Kidney epithelial cell (primary cell): ENCODE measurements at places on chromosomes 7 and 10.

DNA sequence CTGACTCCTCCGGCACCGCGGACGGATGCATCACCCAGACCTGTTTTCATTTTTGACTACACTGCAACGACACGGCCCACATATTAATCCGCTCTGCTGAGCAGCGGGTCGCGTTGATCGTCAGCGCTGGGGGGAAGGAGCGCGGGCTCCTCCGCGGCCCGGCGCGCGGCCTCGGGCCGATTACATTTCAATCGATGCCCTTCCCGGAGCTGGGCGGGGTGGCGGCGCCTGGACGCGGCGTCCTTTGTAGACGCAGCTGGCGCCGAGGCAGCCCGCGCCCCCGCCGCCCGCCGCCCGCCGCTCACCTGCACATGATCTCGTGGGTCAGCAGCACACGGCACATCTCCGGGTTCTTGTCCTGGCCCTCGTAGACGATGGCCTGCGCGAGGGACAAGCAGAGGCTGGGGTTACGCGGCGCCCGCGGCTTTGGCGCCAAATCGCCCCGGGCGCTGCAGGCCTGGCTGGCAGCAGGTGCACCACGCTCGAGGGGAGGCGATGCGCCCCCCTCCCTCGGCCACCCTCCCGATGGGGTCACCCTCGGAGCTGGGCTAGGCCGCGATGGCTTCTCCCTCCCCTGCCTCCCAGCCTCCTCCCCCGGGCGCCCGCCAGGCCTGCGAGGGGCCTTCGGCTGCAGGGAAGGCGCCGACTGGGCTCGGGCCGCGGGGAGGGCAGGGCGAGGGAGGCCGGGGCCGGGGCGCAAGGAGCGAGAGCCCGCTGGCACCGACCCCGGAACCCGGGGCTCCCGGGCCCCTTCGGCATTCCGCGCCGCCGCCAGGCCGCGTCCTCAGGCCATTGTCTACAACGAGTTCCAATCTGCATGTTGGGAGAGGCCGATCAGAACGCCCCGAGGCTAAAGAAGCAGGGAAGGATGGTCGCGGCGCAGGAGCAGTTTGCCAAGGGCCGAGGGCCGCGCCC is 5.2 kb downstream of the EBF3 start:
- no peak for DNase-seq

DNA sequence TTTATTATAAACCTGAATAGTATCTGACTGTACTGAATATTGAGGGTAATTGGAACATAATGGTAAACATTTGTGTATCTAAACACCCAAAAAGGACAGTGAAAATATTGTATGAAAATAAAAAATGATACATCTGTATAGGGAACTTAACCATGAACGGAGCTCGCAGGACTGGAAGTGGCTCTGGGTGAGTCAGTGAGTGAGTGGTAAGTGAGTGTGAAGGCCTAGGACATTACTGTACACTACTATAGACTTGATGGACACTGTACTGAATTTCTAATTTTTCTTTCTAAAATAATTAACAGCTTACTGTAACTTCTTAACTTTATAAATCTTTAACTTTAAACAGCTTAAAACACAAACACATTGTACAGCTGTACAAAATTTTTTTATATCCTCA is 454.5 kb upstream of the FZD8 start:
- DNase-seq, result no peak

DNA sequence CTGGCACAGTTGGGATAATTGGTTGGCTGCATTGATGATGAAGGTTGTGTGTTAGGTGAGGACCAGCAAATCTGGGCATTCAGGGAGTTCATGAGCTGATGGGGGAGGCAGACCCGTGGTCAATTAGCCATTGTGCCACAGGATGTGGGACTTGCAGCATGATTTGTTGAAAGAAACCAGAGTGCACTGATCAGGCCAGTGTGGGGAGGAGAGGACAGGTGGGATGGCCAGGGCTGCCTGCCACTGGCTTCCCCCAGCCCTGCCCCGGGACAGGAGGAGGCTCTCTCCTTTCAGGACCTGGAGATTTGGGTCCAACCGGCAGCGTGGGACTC is 4.3 kb downstream of the CLIP2 start:
- DNase-seq, result no peak

GRCh38 chr7:142146124-142146523 is 34.6 kb downstream of the MGAM2 start:
- no peak for DNase-seq

DNA sequence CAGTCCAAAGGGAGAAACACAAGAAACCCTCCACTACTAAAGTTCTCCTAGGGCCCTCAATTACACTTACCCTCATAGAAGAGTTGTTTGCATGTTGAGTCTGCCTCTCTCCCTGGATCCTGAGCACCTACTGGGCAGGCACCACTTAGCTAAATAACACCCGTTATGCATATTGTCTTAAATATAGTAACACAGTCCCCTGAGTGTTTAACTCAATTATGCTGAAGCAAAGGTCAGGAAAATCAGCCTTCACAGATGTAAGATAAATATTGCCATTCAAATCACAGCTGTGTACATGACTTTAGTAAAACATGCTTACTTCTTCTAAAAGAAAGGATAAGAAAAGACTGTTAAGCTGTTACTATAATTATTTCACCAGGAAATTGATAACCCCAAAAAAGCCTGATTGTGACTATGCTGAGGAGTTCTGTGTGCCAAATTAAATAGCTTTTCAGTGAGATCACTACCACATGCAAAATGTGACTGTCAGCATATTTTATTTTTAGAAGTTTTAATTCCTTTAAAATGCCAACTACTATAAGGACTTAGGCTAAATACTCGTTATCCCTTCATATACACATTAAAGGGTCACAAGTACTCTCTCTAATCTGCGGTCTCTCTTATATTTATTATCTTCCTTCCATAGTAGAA is 733.9 kb upstream of the PHF14 start:
- no peak for DNase-seq

DNA sequence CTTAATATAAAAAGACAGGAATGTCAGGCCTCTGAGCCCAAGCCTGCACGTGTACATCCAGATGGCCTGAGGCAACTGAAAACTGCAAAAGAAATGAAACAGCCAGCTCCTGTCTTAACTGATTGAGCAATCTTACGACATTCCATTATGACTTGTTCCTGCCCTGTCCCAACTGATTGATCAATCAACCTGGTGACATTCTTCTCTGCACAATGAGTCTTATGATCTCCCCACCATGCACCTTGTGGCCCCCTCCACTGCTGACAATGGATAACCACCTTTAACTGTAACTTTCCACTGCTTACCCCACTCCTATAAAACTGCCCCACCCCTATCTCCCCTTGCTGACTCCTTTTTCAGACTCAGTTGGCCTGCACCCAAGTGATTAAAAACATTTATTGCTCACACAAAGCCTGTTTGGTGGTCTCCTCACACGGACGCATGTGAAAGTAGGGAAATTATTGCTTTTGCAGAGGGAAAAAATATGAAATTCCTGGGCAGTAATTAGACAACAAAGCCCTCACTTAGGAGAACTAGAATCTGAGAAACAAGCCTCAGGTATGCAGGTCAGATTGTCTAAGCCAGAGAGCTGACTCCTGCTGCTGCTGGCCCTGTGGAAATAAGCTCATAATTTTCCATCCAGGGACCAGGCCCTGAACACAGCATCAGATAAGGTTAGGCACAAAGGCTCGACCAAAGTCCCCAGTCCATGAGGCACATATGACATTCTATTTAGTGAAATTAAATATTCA is 5.3 kb downstream of the CYP3A7 start:
- DNase-seq, result no peak

- no peak for DNase-seq
These were observed 130.9 kb downstream of the MAD1L1 start for GRCh38 chr7:2101630-2102374.

- no peak for DNase-seq
These were observed 17.6 kb downstream of the PDSS1 start for GRCh38 chr10:26715137-26715487.

GRCh38 chr10:60660625-60661024 is 117.7 kb upstream of the CDK1 start:
- DNase-seq, result no peak

- DNase-seq, result no peak
These were observed 324.8 kb upstream of the PHYHIPL start for GRCh38 chr10:58851606-58852005.

GRCh38 chr10:91589015-91589657 is 43.7 kb downstream of the PPP1R3C start:
- DNase-seq, result no peak

DNA sequence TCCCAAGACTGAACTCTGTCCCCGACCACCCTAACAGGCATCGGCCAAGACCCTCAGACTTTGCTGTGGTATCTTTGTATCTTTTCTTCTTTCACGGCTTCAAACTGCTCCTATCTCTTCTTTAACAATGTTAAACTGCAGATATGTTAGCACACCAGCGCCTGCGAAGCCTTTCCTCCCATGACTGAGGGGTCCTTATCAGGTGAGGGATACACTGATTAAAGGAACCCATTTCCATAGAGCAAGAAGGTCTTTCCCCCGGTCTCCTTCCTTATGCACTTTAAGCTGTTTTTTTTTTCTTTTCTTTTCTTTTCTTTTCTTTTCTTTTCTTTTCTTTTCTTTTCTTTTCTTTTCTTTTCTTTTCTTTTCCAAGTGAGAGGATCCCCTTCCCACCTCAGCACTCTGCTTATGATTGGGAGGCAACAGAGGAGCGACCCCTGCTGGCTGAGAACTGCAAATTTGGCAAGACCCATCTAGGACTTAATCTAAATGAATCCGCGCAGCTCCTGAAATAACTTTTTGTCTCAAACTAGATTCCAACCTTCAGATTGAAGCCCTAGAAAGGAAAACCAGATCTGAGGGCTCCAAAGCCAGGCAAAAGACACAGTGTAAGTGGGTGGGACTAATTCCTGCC is 109.9 kb downstream of the ITGB8 start:
- no peak for DNase-seq
